ENCODE measurements at places on chromosomes 4 and X.

GRCh38 chr4:111228396-111228795, 605.5 kb upstream of the PITX2 start:
- no peak for DNase-seq

DNA sequence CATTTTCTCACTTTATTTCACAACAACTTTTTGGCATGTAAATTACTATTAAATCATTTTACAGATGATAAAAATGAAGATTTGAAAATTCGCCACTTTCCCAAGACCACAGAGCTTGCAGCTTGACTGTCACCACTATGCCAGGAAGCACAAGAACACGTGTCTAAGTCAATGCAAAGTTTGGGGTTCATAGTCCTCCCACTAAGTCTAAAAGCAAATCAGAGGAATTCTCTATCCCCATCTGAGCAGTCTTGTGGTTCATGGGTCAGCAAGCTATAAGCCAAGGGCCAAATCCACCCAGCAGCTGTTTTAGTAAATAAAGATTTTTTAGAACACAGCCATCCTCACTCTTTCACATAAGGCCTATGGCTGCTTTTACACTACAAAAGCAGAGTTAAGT, 833.3 kb upstream of the INTU start:
- DNase-seq = no peak

DNA sequence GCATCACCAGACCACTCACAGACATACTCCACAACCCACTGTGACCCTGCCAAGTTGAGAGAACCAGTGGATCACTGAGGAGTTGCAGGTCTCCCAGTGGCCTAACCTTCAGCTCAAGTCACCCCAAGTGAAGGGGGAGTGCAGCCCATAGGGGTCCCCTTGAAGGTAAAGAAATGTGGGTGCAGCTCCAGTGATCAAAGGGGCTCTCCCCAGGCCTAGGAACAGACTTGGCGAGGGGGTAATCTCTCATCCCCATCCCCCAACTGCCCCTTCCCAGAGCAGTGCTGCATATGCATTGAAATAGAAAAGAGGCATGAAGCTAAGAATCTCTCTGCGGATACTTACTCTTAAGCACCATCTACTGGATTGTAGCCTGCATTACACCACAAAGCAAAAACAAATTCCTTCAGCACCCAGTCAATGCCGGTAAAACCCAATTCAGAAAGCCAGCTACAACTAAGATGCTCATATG, 27.0 kb downstream of the MAGEE1 start:
- DNase-seq = peak; percentile 28

DNA sequence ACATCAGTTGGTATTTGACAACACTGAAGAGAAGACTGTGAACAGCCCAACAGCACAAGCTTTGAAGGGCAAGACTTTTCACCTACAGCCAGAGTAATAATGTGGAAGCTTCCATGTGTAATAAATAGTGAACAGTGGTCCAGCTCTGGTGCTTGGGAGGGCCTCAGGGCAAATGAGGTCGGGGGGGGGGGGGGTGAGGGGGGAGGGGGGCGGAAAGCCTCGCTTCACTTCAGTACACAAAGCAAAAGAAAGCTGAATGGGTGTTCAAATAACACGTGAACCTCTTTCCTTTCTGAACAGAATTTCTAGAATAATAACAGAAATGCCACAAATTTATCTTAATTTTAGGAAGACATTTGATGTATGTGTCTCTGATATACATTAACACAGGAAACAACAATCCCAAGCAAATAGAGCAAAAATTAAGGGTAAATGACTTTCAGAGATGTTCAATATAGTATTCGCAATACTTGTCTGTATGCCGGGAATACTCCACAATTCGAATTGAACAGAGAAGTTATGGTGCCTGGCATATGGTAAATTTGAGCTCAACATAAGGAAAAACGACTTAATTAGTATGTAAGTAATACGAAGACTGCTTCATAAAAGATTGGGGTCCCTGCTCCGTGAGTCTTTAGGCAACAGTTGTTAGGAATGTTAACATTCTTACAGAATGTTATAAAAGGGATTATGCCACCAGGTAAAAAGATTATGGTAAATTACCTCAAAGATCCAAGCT, 92.6 kb downstream of the FRYL start:
- no peak for DNase-seq

GRCh38 chr4:183499801-183500200, 5.1 kb upstream of the ING2 start:
- DNase-seq = no peak

DNA sequence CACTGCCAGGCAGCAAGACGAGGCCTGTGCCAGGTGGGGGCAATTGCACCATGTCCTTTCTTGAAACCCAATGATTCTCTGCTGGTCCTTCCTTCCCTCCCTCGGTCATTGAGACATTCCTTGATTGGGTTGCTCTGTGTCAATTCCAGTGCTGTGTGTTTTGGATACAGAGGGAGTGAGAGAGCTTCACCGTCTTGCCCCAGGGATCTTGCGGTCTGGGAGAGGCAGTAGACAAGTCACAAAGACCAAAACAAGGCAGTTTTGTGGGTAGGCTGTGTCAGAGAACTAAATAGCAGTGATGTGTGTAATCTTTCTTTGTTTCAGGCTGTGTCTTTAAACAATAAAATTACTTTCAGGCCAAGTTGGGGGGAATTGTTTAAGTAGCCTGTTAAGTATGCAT, 38.8 kb upstream of the TADA2B start:
- no peak for DNase-seq

GRCh38 chr4:78150543-78150864, 93.4 kb downstream of the FRAS1 start:
- no peak for DNase-seq

GRCh38 chrX:101206471-101206870, 13.1 kb upstream of the DRP2 start:
- peak; percentile 2 for DNase-seq

DNA sequence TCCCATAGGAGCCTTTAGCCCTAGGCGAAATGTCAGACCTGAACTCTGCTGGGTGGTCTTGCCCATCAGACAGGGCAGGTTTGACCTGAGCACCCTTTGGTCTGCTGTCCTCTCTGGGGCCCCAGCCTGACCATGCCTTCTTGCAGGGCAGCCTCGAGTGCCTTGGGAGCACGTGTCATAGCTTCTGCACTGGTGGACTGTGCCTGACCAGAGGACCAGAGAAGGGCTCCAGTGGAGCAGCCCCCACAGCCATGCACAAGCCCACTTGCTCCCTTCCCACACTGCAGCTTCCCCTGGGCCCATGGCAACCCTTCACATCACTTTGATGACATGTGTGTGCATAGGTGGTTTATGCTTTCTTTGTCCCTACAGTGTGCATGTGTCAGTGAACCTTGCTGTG, 394.0 kb downstream of the TEX13C start:
- DNase-seq = no peak

GRCh38 chr4:6655924-6656323, 15.4 kb downstream of the MRFAP1 start:
- DNase-seq = no peak

DNA sequence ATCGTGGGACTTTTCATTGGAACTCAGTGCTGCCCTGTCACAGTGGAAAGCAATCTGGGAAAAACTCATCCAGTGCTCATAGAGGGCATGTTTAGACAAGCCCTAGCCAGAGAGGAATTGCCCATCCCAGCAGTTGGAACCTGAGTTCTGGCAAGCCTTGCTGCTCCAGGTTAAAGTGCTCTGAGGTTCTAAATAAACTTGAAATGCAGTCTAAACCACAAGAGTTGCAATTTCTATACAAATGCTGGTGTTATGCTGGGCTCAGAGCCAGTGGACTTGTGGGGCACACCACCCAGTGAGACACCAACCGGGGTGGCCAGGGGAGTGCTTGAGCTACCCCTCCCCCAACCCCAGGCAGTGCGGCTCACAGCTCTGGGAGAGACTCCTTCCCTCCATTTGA, 142.8 kb upstream of the PPP1R2C start:
- no peak for DNase-seq

GRCh38 chr4:76708971-76709771, 188.8 kb downstream of the SOWAHB start:
- DNase-seq = no peak

DNA sequence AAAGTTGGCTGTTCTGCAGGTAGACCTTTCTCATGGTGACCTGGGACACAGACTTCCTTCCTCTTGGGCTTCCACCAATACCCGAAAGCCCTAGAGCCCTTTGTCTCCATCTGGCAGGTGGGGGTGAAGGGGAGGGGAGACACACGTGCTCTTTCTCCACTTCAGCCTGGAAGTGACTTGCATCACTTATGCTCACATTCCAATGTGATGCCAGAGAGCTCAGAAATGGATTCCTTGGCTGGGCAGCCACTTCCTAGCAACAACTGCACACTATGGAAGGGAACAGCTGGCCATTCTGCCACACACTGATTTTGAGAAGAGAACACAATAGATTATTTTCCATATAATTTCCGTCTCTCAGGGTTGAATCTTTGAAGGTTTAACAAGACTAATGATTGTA, 36.3 kb downstream of the C4orf51 start:
- no peak for DNase-seq

- DNase-seq = no peak
Observed at GRCh38 chr4:96827086-96827485, 987.2 kb downstream of the PDHA2 start.

- no peak for DNase-seq
Observed at GRCh38 chrX:1941321-1941720, 326.5 kb downstream of the ASMT start.

DNA sequence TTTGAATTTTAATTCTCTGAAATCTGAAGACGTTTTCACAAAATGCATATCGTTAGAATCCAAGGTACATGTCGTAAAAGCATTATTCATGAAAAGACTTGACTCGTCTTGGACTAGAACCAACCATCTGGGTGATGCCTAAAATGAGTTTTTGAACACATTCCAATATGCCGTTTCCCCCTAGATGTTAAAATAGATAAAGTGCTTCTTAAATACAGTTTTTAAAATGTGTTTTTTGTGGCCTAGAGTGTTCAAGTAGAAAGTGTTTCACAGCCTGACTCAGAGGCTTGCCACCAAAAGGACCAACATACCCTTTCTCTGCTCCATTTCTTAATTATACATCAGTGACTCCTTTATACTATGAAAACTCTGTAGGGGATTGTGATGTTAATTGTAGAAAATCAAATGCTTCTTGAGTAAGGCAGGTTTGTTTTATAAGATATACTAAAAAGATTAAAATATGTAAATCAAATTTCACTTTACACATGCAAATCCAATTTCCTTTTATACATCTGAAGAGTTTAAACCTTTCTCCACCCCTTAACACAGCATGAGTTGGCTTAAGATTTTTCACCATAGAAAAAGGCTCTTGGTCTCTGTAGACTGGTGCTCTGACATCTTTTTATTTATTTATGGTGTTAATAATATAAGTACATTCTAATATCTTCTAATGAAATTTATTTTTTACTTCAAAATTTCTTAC, 48.4 kb downstream of the PRKG2 start:
- no peak for DNase-seq

- no peak for DNase-seq
Observed at GRCh38 chr4:28267166-28267565, 1406.5 kb downstream of the STIM2 start.

DNA sequence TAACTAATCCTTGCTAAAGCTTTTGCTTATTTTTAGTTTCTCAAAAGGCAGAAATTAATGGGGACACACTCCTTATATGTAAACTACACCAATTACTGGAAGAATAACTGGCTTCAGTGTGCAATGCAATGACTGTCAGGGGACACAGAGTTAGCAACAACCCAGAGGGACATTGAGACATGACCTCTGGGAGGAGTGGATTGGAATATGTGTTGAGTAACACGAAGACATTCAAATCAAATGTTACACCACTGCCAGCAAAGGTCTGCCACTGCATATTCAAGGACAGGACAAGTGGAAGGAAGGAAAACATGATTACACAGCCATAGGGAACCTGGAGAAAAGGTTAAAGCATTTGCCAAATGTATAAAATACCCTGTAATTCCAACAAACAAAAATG, 240.1 kb upstream of the FSTL5 start:
- no peak for DNase-seq

DNA sequence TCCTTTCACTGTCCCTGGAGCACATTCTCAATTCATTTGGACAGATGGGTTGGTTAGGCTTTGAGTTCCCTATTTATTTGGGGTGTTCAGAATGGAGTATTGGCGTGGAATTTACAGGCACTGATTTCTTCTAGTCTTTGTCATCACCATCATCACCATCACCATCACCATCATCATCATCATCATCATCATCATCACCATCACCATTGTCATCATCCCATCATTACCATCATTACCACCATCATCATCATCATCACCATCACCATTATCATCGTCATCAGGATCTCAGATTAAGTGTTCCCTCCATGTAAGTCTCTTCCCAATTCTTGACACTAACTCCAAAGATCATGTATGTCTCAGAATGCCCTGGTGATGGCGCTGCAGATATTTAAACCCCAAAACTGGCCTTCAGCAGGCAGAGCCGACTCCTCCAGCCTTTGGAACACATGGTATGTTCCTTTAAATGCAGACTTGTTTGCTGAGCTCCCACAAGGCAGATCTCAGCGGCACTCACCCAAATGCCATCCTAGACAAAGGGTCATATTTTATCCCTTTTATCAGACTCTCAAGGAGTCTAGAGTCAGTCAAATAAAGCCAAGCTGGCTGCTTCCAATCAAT, 19.8 kb upstream of the FAM9A start:
- no peak for DNase-seq

DNA sequence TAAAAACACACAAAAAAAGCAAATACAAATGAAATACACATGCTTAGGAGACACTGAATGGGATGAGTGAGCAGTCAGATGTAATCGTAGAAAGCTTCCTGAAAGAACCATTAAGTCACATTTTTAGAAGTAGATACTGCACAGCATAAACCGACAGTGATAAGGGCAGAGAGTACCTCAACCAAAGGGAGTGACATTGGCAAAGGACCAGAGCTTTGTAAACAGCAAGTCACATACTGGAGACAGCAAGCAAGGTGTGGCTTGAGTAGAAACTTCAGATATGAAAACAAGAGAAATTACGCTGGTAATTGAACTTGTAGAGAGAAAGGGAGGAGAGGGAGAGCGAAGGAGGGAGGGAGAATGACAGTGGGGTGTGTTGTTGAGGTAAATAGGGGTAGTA, 92.0 kb downstream of the CHRDL1 start:
- no peak for DNase-seq

GRCh38 chrX:1398431-1399340, 6.8 kb upstream of the SLC25A6 start:
- DNase-seq = no peak

DNA sequence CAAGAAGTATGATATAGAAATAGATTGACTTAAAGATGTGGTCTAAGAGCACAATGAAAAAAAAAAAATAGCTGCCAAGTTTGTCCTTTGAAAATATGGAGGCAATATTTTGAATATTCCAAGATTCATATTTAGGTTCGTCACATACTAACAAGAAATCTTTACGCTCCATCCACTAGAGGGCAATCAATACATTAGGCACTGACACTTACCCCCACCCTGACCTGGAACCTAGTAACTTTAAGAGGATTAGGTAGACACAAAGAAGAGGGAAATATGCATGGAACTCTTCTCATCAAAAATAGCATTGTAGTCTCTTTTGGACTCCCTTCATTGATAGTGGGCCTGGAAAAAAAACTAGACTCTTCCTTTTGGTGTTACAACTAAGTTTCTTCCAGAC, 1108.1 kb downstream of the PCDH19 start:
- no peak for DNase-seq

GRCh38 chr4:116275006-116275405, 810.4 kb downstream of the TRAM1L1 start:
- no peak for DNase-seq

GRCh38 chr4:651884-652642, 22.0 kb downstream of the ATP5ME start:
- no peak for DNase-seq
